ENCODE measurements at places on chromosomes 6 and 20. TPM values are rescaled to one million over a fixed set of nuclear protein-coding genes. Genes with fewer than 3 reads are reported as not detected.

DNA sequence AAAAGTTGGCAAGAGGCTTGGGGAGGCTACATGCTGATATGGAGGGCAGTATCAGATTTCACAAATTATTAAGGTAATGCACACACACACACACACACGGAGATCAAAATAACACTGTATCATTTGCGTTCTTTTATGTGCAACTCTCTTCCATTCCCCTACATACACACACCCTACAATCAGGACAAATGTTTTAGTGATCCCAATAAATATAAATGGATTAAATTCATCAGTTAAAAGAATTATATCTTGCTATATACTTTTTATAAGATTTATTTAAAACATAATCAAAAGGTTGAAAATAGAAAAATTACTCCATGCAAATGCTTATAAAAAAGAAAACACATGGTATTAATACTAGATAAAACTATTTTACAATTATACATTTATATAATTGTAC, 25.9 kb downstream of the TMX4 start:
- no peak for DNase-seq

- DNase-seq: no peak
These were observed 299.2 kb downstream of the UBE3D start for GRCh38 chr6:82766476-82766875.

- no peak for DNase-seq
These were observed 209.4 kb upstream of the LRFN2 start for GRCh38 chr6:40796260-40797221.

DNA sequence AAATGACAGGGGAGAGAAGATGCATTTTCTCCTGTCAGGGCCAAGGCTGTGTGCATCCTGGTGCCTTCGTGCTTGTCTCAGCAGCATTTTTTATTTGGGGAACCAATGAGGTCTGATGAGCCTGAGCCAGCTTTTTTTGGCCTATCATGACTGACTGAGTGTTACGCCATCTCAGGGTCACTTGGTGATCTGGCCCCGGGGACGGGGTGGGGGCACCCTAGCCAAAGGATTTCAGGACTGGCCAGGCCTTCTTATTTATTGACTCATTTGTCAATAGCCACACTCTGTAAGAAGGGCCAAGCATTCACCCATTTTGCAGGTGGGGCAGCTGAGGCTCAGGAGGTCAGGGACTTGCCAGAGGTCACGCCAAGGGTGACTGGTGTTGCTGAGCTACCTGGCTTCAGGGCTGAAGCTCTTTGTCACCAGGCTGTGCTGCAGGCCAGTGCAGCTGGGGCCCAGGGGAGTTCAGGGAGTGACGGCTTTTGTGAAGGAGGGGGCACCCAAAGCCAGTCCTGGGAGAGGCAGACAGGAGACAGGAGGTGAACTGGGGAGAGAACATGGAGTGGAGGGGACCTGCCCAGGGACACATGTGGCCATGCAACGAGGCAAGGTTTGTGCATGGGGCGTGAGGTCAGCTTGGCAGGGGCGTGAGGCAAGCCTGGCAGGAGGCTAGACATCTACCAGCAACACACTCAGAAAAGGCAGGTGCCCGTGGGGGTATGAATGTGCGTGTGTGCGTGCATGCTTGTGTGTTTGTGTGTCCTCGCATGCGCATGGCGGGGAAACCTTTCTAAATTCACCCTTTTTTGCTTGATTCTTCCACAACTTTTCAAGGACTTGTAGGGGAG, 31.1 kb downstream of the VSTM2L start:
- no peak for DNase-seq

GRCh38 chr6:21855811-21856455, 262.4 kb downstream of the SOX4 start:
- DNase-seq: peak; percentile 88

GRCh38 chr20:17493173-17493572, 38.0 kb downstream of the BFSP1 start:
- no peak for DNase-seq

GRCh38 chr6:15365273-15365687, 119.4 kb downstream of the JARID2 start:
- peak; percentile 92 for DNase-seq

- DNase-seq: no peak
These were observed 95.1 kb downstream of the MMS22L start for GRCh38 chr6:97187951-97188350.

DNA sequence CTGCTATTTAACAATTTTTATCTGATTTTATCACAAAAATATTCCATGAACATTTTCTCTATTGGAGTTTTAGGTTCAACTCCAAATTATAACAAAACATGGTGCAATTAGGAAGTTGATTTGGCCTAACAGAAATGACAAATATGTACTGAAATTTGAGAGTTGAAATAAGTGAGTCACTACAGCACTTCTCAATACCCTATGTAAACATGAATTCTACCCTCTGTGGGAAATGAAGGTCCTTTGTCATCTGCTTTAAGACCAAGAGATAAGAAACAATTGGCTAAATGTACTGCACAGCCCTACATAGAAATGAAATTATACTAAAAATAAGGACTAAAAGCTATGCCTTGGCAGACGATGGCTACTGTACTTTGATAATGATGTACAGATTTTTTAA, 86.2 kb upstream of the BEND6 start:
- no peak for DNase-seq

DNA sequence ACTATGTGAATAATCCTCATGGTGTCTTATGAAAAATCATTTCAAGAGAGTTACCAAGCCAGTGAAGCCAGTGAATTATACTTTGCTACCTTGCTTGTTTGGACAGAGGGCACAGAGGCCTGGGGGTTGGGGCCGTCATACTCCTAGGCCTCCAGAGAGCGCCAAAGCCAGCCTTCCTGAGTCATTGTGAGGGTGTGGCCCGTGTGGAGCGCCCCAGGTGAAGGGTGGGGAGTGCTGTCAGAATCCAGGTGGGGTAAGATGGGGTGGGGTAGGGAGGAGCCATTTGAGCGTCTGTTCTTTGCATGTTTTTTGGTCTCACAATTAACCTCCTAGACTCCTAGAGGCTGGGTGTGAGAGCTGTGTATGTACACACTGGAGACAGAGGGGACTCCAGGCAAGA, 71.1 kb downstream of the PERP start:
- no peak for DNase-seq

DNA sequence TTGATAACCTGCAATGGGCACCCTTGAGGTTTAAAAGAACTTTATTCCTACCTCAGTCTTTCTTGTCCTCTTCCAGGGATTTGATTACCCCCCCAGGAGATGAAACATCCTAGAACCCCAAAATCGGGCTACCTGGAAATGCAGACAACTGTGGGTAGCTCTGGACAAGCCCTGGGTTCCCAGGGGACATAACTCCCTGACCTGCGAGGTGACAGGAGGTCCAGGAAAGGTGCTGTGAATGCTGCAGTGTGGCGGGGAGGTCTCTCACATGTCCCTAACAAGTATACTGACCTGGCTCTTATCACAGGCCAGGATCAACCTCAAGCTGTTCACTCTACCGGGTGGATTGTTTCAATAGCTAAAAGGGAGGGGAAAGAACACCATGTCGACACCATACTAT, 11.6 kb downstream of the JAG1 start:
- no peak for DNase-seq

- DNase-seq: no peak
These were observed 26.7 kb downstream of the FOXO3 start for GRCh38 chr6:108587258-108588059.

- DNase-seq: no peak
These were observed 37.6 kb upstream of the KCNK5 start for GRCh38 chr6:39266782-39267355.

GRCh38 chr20:41734506-41734945, 116.3 kb upstream of the CHD6 start:
- peak; percentile 29 for DNase-seq

GRCh38 chr6:131923356-131923755, 27.8 kb downstream of the CCN2 start:
- no peak for DNase-seq

DNA sequence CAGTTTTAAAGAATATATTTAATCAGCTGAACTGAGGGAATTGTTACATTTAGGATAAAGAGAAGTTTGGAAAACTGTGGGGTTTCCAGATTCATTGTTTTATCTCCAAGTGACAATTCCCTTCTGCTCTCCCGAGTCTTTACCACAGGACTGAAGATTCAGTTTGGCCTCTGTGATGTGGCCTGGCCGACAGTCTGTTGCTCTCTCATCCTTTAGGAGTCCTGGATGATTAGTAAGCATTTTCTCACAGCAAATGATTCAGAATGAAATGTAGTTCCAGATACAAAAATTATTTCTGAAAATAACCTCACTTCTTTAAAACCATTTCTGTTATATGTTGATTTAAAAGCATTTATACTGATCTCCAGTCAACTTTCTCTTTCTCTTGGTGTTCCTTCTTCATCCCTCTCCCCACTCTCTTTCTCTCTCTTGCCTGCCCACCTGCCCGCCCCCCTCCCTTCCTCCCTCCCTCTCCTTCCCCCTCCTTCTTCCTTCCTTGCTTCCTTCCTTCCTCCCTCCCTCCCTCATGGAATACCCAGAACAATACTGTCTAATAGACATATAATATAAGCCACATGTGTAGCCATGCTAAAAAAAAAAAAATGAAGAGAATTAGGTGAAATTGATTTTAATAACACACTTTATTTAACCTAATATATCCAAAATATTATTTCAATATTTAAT, 254.9 kb downstream of the PRL start:
- DNase-seq: no peak

MRAP2 gene
- not detected for polyA plus RNA-seq

CNPY3 gene
- polyA plus RNA-seq: 262 TPM

BIRC7 gene
- polyA plus RNA-seq: not detected

IP6K3 gene
- polyA plus RNA-seq: not detected

LPA gene
- polyA plus RNA-seq: not detected

RGL2 gene
- polyA plus RNA-seq: 14.9 TPM

CAGE1 gene
- not detected for polyA plus RNA-seq

NKAIN4 gene
- not detected for polyA plus RNA-seq

CST5 gene
- polyA plus RNA-seq: not detected
